Islet precursor cell (in vitro differentiated cells): ENCODE measurements at places on chromosomes 1 and 21.

- peak; percentile 72 for DNase-seq
These were observed 835 bp downstream of the LRRN2 start for GRCh38 chr1:204684571-204685235.

DNA sequence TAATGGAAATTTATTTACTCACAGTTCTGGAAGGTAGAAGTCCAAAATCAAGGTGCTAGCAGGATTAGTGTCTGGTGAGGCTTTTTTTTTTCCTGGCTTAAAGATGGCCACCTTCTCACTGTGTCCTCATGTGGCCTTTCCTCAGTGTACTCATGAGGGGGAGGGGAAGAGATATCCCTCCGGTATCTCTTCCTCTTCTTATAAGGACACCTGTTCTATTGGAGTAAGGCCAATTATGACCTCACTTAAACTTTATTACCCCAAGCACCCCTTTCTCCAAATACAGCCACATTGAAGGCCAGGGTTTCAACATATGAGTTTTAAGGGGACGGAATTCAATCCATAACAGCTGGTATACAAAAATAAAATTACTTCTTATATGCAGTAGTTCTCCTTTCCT lies 203.7 kb upstream of the C1orf87 start:
- no peak for DNase-seq

GRCh38 chr21:30962013-30962412 lies 76.3 kb downstream of the KRTAP19-8 start:
- DNase-seq = no peak

DNA sequence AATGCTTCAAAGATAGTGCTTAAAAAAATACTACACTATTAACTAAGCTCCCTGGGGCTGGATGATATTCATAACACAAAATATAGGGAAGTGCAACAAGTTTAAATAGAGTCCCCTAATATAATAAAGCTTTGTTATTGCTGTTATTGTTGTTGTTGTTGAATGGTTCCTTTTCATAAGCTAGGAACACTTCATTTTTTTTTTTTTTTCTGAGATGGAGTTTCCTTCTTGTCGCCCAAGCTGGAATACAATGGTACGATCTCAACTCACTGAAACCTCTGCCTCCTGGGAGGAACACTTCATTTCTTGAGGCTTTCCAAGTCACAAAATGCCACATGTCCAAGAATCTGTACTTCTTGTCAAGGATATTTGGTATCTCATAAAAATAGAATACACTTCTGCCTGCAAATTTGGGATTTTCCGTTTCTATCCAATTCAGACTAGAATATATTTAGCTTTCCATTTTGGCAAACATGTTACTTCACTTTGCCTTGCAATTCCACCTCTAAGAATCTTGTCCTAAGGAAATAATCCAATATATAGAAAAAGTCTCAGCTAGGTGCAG lies 21.1 kb downstream of the WDR47 start:
- no peak for DNase-seq

DNA sequence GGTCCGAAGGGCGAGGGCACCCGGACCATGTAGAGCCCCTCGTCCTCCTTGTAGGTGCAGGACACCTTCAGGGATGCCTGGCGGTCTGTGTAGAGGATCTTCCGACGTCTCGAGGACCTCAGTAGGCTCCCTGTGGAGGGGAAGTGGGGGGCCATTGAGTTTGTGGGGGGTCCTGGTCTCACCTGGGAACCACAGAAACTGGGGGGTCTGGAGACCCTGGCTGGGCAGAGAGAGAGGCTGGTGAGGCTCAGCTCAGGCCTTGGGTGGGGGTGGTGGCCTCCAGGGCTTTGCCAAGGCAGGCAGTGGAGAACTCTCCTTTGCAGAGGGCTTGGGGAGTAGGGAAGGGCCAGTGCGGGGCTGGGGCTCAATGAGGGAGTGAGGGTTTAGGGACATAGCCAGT lies 19.0 kb downstream of the MYOM3 start:
- no peak for DNase-seq

GRCh38 chr1:145730900-145731299 lies 11.6 kb downstream of the CD160 start:
- peak; percentile 57 for DNase-seq

DNA sequence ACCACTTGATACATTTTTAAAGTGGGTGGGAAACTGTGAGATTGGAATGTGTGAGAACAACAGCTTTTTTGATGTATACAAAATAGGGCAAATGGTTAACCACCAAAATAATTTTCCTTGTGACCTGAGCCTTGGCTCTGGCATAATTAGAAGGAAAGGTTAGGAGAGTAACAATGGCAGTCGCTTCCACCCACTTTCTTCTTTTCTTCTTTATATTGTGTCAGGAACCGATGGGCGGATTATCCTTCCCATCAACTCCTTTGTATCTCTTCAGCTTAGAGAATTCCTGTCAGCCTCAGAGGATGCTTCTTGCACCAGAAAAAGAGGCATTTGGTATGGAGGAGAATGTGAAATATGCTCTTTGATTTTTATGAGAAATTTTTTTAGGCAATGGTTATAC lies 90.6 kb downstream of the SDCCAG8 start:
- no peak for DNase-seq

- DNase-seq = no peak
These were observed 595 bp downstream of the AK2 start for GRCh38 chr1:33036051-33036525.

DNA sequence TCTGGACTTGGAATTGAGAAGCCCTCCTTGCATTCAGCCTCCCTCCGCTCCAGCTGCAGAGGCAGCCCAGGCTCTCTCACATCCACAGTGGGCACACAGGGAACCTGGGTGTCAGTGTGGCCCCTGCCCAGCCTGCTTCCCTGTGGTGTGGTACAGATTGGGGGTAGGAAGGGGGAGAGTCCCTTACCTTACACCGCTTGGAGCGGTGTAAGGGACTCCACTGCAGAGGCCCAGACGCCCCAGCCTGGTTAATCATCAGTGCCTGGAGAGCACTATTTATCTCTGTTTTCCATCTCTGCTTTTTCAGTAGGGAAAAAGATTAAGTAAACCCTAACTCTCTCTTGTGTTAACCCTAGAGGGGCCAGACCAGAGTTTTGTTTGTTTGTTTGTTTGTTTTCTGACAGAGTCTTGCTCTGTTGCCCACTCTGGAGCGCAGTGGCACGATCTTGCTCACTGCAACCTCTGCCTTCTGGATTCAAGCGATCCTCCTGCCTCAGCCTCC lies 803 bp upstream of the RHBG start:
- DNase-seq = peak; percentile 76

DNA sequence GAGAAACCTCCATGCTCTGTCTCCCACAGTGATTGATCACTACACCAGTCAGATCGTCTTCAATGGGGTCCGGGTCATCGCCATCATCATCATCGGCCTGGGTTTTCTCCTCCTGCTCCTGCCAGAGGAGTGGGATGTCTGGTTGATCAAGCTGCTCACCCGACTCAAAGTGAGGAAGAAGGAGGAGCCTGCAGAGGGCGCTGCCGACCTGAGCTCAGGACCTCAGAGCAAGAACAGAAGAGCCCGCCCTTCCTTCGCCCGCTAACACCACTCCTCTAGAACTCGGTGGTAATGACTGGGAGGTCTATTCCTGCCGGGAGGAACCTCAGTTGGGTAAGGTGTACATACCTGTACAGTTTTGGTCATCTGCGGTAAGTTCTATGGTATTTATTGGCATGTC lies 50.3 kb upstream of the COA6 start:
- peak; percentile 88 for DNase-seq

DNA sequence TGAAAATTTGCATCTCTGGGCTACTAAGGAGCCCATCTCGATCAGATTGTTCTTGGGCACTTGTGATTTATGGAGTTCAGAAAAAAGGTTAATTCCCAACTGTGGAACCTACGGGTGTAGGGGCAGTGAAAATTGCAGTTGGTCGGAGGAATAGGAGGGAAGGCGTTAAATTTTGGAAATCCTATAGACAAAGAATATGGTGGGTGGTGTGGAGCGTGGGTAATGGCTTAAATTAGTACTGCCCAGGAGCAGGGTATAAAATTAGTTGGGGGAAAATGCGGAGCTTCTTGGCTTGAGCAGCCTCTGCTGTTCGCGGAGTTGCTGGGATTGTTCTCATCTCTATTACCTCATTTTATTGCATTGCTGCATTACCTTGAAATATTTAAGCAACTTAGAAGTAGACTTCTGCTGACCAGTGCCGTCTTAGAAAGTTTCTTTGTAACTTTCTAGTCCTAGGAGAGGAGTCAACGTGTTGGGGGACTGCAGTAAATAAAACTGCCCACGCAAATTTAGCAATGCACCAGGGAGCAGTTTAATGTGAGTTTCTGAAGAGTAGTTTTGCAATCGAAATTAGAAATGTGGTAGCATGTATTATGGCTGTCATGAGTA lies 514 bp downstream of the S1PR1 start:
- no peak for DNase-seq

GRCh38 chr1:204791453-204792353 lies 79.0 kb upstream of the NFASC start:
- DNase-seq = peak; percentile 86

- no peak for DNase-seq
These were observed 208.9 kb downstream of the PBX1 start for GRCh38 chr1:164767752-164768402.

GRCh38 chr1:94925004-94925403 lies 1.9 kb downstream of the CNN3 start:
- no peak for DNase-seq

DNA sequence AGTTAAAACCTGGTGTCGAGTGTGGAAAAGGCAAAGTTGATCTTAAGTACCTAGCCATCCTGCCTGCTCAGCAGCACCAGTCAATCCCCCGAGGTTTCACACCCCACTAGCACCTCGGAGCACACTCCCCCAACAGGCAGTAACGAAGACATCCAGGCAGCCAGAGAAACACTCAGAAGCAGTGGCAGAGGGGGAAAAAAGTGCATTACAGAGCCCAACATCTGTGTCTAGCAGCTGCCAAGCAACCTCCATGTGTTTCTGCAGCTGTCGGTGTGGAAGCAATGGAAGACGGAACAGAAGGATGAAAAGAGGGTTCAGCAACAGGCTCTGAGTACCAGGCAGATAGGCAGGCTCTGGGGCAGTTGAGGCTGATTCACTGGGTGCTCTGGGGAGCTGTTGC lies 73.4 kb upstream of the PROX1 start:
- no peak for DNase-seq

DNA sequence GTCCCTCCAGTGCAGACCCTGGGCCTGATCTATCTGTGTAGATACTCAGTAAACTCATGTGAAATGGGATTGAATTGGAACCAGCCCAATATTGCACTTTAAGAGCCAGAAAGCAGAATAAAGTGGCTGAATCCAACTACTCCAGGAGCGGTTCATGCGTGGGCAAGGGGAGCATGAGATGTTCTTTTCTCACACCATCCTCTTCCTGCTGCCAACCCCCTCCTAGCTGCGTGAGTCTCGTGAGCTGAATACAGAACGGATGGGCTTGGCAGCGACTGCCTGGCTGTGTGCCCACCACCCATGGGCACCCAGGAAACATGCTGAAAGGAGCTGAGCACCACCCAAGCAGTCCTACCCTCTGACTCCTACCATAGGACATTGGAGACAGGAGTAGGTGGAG lies 128.3 kb downstream of the ELAVL4 start:
- DNase-seq = no peak

- no peak for DNase-seq
These were observed 34.7 kb upstream of the CASZ1 start for GRCh38 chr1:10830961-10831668.

GRCh38 chr21:38729754-38730379 lies 75.9 kb upstream of the ETS2 start:
- DNase-seq = no peak

- DNase-seq = no peak
These were observed 15.9 kb downstream of the RIMS3 start for GRCh38 chr1:40649592-40649930.

DNA sequence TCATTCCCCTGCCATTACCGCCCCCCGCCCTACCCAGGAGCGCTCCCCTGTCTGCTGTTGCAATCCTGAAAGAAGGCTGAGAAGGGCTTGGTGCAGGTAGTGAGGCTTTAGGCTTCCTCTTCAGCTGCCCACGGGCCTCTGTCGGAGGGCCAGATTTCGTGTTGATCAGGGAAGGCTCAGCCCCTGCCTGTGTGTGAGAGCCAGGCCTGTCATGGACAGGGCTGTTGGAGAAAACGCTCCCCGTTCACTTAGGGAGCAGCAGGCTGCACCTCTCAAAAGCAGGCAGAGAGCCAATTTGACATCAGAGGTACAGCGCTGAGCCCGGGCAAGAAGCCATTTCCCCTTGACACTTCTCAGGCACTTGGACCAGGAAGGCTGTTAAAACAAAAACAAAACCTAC lies 19.0 kb downstream of the TEX35 start:
- DNase-seq = peak; percentile 51

- DNase-seq = no peak
These were observed 23.7 kb downstream of the UROD start for GRCh38 chr1:45035631-45036301.

DNA sequence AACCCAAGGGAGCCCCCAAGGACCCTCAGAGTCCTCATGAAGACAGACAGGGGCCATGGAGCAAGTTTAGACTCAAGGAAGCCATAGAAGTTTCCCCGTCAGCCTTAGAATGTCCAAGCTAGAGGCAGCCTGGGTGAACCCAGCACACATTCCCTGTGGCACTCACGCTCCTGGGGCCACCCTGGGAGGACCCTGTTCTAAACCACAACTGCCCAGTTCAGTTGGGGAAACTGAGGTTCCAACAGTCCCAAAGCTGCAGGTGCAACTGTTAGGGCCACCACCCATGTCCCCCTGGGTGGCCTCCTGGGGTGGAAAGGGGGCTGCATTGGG lies 9.3 kb downstream of the WNT3A start:
- no peak for DNase-seq

DNA sequence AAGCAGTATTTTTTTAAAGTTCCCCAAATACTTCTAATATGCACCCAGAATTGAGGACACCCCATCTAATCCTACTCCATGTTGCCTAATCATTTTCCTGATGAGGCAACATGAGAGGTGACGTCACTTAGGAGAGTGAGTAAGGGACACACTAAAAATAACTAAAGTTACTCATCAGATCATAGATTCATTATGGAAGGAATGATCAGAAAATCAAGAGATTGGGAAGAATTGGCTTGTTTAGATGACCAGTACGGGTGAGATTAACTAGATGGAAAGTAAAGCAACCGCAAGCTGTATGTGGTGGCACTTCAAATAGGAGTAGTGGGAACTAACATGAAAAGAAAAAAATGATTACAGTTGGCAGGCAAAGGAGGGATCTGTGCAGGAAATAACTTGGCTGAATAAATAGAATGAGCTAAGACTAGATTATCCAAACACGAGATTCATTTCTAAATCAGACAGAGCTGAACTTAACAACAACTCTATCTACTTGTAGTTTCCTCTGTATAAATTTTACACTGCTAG lies 61.4 kb upstream of the CXADR start:
- DNase-seq = no peak
